Vagina (tissue), 2 donors: ENCODE measurements at places on chromosomes 12 and 14. TPM values are rescaled to one million over a fixed set of nuclear protein-coding genes. Genes with fewer than 3 reads are reported as not detected.

TMEM233 gene
- 0.49 TPM for total RNA-seq

SCN8A gene
- 3.7 TPM for total RNA-seq

CABP1 gene
- total RNA-seq = 0.49 TPM

SERPINA1 gene
- 6.1 TPM for total RNA-seq

CDKN1B gene
- total RNA-seq = 52.5 TPM

TRHDE gene
- 34.9 TPM for total RNA-seq

HNRNPA1 gene
- 521 TPM for total RNA-seq

TMCC3 gene
- 11.5 TPM for total RNA-seq

TMEM52B gene
- total RNA-seq = not detected

ACVRL1 gene
- total RNA-seq = 115 TPM

KITLG gene
- 20.4 TPM for total RNA-seq

MOK gene
- total RNA-seq = 14.2 TPM

SLC25A47 gene
- not detected for total RNA-seq

FAM186B gene
- not detected for total RNA-seq

HIP1R gene
- 66.0 TPM for total RNA-seq

CCDC198 gene
- total RNA-seq = not detected

SLC17A8 gene
- not detected for total RNA-seq

TTC9 gene
- total RNA-seq = 6.1 TPM

ERGIC2 gene
- total RNA-seq = 52.8 TPM

RNASE1 gene
- 174 TPM for total RNA-seq

GPR68 gene
- 4.2 TPM for total RNA-seq

ANAPC5 gene
- total RNA-seq = 143 TPM

SLC6A15 gene
- 2.7 TPM for total RNA-seq

PRPF40B gene
- 22.1 TPM for total RNA-seq

TAS2R9 gene
- total RNA-seq = not detected

AQP2 gene
- total RNA-seq = not detected

KRT6A gene
- total RNA-seq = 7,258 TPM

TAS2R7 gene
- not detected for total RNA-seq

C12orf43 gene
- total RNA-seq = 7.4 TPM

ATL1 gene
- 6.9 TPM for total RNA-seq

ASCL1 gene
- total RNA-seq = not detected

SDSL gene
- not detected for total RNA-seq

GPR132 gene
- 9.1 TPM for total RNA-seq

ASPG gene
- 3.7 TPM for total RNA-seq

ZC2HC1C gene
- not detected for total RNA-seq

CHFR gene
- 37.1 TPM for total RNA-seq

RD3L gene
- not detected for total RNA-seq

CATSPERB gene
- total RNA-seq = 5.2 TPM

LTBP2 gene
- 52.5 TPM for total RNA-seq
